ENCODE measurements at places on chromosomes 7 and 10. TPM values are rescaled to one million over a fixed set of nuclear protein-coding genes. Genes with fewer than 3 reads are reported as not detected.

GRCh38 chr10:113487154-113487553, 65.7 kb upstream of the HABP2 start:
- H3K4me3 ChIP-seq = no peak overlapping the region
- no peaks in the 10 kb centered on the region for H3K27me3 ChIP-seq
- H3K4me1 ChIP-seq = no peaks in the 10 kb centered on the region
- no peaks in the 10 kb centered on the region for H3K36me3 ChIP-seq
- DNase-seq = no peak

DNA sequence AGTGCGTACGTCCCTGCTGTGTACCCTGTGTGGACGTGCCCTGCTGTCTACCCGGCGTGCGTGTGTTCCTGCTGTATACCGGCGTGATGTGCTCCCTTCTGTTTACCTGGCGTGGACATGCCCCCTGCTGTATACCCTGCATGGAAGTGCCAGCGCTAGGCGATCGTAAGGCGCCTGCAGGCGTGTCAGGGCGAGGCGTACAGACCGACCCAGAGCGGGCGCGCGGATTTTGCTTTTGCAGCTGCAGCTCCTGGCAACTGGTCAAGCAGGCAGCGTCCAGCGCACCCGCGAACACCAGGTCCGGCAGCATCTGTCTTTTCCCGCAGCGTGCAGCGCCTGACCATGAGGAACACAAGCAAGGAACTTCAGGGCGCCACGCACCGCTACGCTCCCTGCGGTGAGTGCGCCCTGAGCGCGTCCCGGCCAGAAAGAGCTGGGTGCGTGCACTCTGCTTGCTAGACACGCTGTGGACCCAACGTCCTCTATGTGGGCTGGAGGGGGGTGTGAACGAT, 680 bp downstream of the C7orf57 start:
- H3K27me3 ChIP-seq = no peaks in the 10 kb centered on the region
- no peak overlapping the region for H3K4me3 ChIP-seq
- no peaks in the 10 kb centered on the region for H3K4me1 ChIP-seq
- DNase-seq = no peak

DNA sequence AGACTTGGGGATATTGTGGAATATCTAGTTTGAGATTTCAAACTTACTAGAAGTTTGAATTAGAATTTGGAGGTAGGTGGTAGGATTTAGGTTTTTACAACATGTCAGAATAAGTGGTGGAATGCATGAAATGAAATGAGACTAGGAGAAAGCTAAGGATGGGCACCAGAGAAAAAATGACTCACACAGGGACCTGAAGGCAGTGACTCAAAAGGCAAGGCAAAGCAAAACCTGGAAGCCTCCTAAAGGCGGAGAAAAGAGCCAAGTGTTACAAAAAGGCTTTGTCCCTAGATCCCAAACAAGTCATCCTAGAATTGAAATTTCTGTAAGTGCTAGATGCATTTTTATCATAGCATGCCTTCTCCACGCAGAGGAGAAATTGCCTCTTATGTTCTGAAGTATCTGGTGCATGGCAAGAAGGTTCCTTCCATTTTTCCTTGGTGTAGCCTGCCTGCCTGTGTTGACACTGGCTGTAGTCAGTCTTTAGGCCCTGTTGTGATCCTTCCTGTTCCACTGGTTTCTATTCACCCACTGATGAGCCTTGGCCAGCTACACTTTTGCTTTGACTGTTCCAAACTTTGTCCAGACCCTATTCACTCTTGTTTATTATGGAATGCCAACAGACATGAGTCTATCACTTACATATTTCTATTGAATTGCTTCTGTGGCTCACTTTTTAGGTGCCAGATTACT, 109.3 kb downstream of the ETV1 start:
- no peaks in the 10 kb centered on the region for H3K36me3 ChIP-seq
- no peaks in the 10 kb centered on the region for H3K27me3 ChIP-seq
- H3K4me1 ChIP-seq = no peaks in the 10 kb centered on the region
- H3K4me3 ChIP-seq = no peak overlapping the region
- DNase-seq = no peak
- H3K27ac ChIP-seq = no peak overlapping the region

- H3K4me1 ChIP-seq = no peaks in the 10 kb centered on the region
- H3K27me3 ChIP-seq = no peaks in the 10 kb centered on the region
- no peak overlapping the region for H3K27ac ChIP-seq
- DNase-seq = no peak
Observed at GRCh38 chr7:41785265-41785664, 82.4 kb upstream of the INHBA start.

DNA sequence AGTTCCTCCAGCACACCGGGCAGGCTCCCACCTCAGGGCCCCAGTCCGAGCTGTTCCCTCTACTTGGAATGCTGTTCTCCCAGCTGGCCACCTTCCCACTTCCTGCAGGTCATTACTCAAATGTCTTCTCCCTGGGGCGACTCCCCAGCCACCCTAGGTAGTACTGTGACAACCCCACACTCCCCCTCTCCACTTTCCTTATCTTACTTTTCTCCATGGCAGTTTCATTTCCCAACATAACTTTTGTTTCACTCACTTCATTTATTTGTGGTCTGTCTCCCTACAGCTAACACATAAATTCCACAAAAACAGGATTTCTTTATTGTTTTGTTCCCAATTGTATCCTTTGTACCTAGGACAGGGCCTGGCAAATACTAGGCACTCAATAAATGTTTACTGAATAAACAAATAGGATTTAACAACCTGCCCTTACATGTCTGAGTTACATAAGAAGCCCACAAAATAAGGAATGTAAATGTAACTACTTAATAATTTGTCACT, 76.5 kb downstream of the JAZF1 start:
- H3K27me3 ChIP-seq = peaks cover 19% of the 10 kb centered on the region
- no peaks in the 10 kb centered on the region for H3K4me1 ChIP-seq
- H3K36me3 ChIP-seq = no peaks in the 10 kb centered on the region
- DNase-seq = no peak
- H3K4me3 ChIP-seq = no peak overlapping the region
- H3K27ac ChIP-seq = no peak overlapping the region

- no peaks in the 10 kb centered on the region for H3K27me3 ChIP-seq
- peaks cover 5% of the 10 kb centered on the region for H3K4me1 ChIP-seq
- no peak overlapping the region for H3K4me3 ChIP-seq
- peaks cover 50% of the 10 kb centered on the region for H3K36me3 ChIP-seq
Observed at GRCh38 chr10:117339578-117339977, 35.7 kb downstream of the PDZD8 start.

GRCh38 chr7:81583090-81583489, 186.8 kb downstream of the HGF start:
- no peaks in the 10 kb centered on the region for H3K27me3 ChIP-seq
- H3K36me3 ChIP-seq = no peaks in the 10 kb centered on the region
- H3K27ac ChIP-seq = no peak overlapping the region
- no peak overlapping the region for H3K4me3 ChIP-seq
- no peaks in the 10 kb centered on the region for H3K4me1 ChIP-seq

GRCh38 chr7:120843109-120843508, 14.8 kb downstream of the TSPAN12 start:
- H3K4me1 ChIP-seq = no peaks in the 10 kb centered on the region
- no peaks in the 10 kb centered on the region for H3K27me3 ChIP-seq
- H3K27ac ChIP-seq = no peak overlapping the region
- H3K36me3 ChIP-seq = no peaks in the 10 kb centered on the region

- no peak for DNase-seq
- H3K36me3 ChIP-seq = no peaks in the 10 kb centered on the region
- H3K4me1 ChIP-seq = no peaks in the 10 kb centered on the region
- no peak overlapping the region for H3K4me3 ChIP-seq
- no peak overlapping the region for H3K27ac ChIP-seq
Observed at GRCh38 chr7:49580000-49580399, 193.4 kb upstream of the VWC2 start.

DNA sequence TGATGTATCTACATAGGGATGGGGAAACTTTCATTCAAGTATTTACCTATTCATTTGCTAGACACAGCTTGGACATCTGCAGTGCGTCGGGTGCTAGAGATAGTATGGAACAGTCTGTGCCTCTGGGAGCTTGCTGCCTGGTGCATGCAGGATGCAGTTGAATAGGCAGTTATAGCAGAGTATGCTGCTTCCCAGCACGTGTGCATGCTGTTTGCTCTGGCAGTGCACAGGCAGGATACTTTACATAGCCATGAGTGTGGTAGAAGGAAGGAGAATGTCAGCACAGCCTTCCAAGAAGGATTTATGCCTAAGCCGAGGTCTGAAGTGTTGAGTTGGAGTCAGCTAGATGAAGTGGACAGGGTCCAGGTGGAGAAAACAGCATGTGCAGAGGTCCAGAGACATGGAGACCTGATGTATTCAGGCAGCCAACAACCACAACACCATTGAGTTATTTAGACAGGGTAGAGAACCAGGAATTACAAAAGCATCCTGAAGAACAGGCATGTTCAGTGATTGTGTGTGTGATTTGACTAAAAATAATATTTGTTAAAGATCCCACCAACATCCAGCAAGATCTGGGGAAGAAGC, 8.1 kb downstream of the MAP3K8 start:
- no peak overlapping the region for H3K27ac ChIP-seq
- peaks cover 71% of the 10 kb centered on the region for H3K36me3 ChIP-seq
- peaks cover 39% of the 10 kb centered on the region for H3K4me1 ChIP-seq
- no peak overlapping the region for H3K4me3 ChIP-seq
- no peaks in the 10 kb centered on the region for H3K27me3 ChIP-seq

GRCh38 chr7:66869660-66870450, 51.2 kb upstream of the TMEM248 start:
- DNase-seq = peak; percentile 51
- peak overlapping the region; percentile 56 for H3K27ac ChIP-seq
- no peak overlapping the region for H3K4me3 ChIP-seq
- H3K36me3 ChIP-seq = peaks cover 15% of the 10 kb centered on the region

GRCh38 chr10:107072028-107072427, 92.5 kb downstream of the SORCS1 start:
- no peak overlapping the region for H3K4me3 ChIP-seq
- no peaks in the 10 kb centered on the region for H3K4me1 ChIP-seq
- no peak overlapping the region for H3K27ac ChIP-seq
- no peaks in the 10 kb centered on the region for H3K36me3 ChIP-seq
- no peaks in the 10 kb centered on the region for H3K27me3 ChIP-seq

DNA sequence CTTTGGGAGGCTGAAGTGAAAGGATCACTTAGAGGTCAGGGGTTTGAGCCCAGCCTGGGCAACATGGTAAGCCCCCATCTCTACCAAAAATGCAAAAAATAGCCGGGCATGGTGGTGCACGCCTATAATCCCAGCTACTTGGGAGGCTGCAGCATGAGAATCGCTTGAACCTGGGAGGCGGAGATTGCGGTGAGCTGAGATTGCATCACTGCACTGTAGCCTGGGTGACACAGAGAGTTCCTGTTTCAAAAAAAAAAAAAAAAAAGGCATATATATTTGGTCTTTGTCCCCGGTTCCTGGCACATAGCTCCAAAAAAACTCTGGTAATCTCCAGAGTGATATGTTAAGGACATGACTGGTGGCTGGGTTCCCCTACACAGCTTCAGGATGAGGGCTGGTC, 147.3 kb downstream of the SEC23IP start:
- peaks cover 4% of the 10 kb centered on the region for H3K4me1 ChIP-seq
- no peaks in the 10 kb centered on the region for H3K27me3 ChIP-seq
- no peak overlapping the region for H3K27ac ChIP-seq
- no peaks in the 10 kb centered on the region for H3K36me3 ChIP-seq
- no peak overlapping the region for H3K4me3 ChIP-seq

GRCh38 chr10:5818048-5818331, 4.8 kb upstream of the GDI2 start:
- DNase-seq = no peak
- no peaks in the 10 kb centered on the region for H3K27me3 ChIP-seq
- no peaks in the 10 kb centered on the region for H3K36me3 ChIP-seq
- H3K4me3 ChIP-seq = no peak overlapping the region
- H3K27ac ChIP-seq = no peak overlapping the region

- H3K27me3 ChIP-seq = peaks cover 12% of the 10 kb centered on the region
- H3K4me3 ChIP-seq = no peak overlapping the region
- H3K27ac ChIP-seq = no peak overlapping the region
- H3K36me3 ChIP-seq = no peaks in the 10 kb centered on the region
Observed at GRCh38 chr7:98763441-98763840, 106.4 kb downstream of the TMEM130 start.

DNA sequence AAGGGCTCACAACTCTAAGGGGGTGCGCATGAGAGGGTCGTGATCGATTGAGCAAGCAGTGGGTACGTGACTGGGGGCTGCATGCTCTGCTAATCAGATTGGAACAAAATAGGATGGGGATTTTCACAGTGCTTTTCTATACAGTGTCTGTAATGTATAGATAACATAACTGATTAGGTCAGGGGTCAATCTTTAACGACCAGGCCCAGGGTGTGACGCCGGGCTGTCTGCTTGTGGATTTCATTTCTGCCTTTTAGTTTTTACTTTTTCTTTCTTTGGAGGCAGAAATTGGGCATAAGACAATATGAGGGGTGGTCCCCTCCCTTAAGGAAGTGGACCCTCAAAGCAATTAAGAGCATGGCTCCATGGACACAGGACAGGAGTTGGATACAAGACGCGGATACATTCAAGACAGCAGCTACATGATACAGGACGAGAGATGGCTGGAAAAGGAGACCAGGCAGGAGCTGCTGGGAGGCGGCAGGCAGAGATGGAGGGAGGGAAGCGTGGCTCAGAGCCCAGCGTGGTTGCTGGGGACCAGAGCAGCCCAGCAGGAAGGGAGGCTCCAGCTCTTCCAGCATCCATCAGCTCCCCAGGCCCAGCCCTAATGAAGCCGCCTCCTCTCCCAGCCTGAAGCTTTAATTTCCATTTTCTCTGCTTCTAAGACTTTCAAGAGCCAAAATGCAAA, 31.6 kb downstream of the GSDME start:
- H3K27ac ChIP-seq = no peak overlapping the region
- no peak for DNase-seq
- H3K27me3 ChIP-seq = peaks cover 28% of the 10 kb centered on the region
- no peak overlapping the region for H3K4me3 ChIP-seq
- H3K4me1 ChIP-seq = peaks cover 19% of the 10 kb centered on the region

DNA sequence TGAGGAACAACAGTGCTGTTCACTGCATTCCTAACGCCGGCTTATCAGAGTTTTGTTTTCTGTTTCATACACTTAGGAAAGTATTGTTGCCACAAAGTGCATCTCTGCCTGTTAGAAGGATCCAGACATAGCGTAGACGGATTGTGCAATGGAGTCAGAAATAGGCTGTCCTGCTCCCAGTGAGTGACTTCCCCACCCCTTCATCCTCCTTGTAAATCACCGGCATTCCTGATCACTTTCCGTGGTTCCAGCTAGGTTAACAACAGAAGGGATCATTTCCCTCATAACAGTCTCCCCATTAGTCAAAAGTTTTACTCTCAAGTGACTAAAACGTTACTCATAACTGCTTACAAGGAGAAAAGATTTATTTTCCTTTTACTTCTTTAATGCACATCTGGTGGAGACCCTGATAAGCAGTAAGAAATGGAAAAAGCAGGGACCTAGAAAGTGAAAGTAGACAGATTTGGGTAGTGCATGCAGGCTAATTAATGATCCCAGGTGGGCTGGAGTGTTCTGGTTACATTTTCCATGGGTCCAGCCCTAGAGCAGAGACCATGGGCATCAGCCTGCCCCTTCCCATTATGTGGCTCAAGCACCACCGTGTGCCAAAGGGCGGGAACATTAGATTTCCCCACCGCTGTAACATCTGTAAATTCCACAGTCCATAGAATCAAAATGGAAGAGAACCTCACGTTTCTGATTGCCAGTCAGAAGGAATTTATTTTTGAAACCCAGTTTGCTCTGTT, 395.1 kb upstream of the GALNT17 start:
- no peaks in the 10 kb centered on the region for H3K36me3 ChIP-seq
- DNase-seq = no peak
- peaks cover 6% of the 10 kb centered on the region for H3K27me3 ChIP-seq
- no peaks in the 10 kb centered on the region for H3K4me1 ChIP-seq
- no peak overlapping the region for H3K27ac ChIP-seq
- no peak overlapping the region for H3K4me3 ChIP-seq

The EPC1 gene
- 25.7 TPM for total RNA-seq

The BTBD16 gene
- not detected for total RNA-seq

The MINDY4 gene
- 13.1 TPM for total RNA-seq

The PAX4 gene
- not detected for total RNA-seq

The CFAP43 gene
- 0.16 TPM for total RNA-seq

The LIPN gene
- not detected for total RNA-seq

The MARCHF5 gene
- total RNA-seq = 27.2 TPM

The SGCE gene
- 0.38 TPM for total RNA-seq

The PLPP4 gene
- total RNA-seq = not detected

The KLF14 gene
- not detected for total RNA-seq
